ENCODE measurements at places on chromosomes 5 and 9.

- no peak for DNase-seq
Measured at GRCh38 chr5:95237324-95237723, 47.6 kb downstream of the MCTP1 start.

DNA sequence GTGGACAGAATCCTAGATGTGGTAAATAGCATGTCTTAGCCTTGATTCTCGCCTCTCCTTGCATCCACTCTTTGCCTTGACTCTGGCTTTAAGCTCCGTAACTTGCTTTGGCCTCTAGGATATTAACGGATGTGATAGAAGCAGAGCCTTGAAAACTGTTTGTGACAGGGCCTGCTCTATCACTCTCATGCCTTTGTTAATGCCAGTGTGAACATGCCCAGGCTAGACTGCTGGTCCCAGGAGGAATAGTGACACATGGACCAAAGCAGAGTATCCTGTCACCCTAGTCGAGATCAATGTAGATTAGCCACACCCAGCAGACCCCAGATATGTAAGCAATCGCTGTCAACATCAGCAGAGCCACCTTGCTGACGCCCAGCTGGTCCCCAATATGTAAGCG, 109.9 kb upstream of the C9orf72 start:
- DNase-seq = no peak

- DNase-seq = no peak
Measured at GRCh38 chr9:1014225-1014624, 35.9 kb upstream of the DMRT2 start.

DNA sequence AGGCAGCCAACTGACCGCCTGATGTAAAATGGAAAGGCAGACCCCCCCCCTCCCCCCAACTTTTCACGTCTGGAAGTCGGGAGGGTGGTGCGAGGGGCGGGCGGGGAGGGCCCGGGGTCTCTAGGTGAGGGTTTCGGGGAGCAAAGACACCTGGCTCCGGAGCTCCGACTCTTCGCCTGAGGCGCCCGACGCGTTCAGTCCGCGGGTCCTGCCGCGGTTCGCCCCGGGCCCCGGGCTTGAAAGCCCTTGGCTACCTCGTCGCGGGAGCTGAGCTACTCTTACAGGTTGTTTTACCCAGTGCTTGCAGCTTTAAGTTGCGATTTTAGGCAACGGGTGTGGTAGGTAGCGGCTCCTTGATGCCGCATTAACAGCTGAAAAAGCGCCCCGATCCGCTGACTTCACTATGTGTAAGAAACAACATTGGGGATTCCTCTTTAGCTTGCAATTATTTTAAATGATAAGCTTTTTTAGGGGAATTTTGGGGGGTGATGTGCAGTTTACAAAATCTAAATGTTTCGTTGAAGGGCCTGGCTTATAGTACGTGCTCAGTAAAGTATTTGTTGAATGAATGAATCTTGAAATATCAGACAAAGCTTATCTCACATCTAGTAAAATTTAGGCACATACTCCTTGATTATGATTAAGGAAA, 722 bp downstream of the CDC42SE2 start:
- no peak for DNase-seq

DNA sequence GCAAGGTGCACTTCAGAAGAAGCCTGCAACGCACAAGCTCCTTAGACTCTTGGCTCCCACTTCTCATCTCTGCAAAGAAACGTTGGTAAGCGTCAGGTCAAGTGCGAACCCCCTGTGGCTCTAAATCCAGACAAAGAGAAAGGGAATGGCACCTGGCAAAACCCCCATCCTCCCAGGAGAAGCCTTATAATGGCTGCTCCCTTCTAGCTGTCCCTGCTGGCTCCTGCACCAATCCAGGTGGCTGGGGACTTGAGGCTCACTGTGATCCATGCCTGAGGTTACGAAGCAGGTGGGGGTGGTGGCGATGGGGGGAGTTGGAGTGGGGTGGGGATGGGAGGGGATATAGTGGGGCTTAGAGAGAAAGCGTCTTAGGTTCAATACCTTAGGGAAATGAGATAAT, 272.8 kb downstream of the DENND1A start:
- DNase-seq = no peak

DNA sequence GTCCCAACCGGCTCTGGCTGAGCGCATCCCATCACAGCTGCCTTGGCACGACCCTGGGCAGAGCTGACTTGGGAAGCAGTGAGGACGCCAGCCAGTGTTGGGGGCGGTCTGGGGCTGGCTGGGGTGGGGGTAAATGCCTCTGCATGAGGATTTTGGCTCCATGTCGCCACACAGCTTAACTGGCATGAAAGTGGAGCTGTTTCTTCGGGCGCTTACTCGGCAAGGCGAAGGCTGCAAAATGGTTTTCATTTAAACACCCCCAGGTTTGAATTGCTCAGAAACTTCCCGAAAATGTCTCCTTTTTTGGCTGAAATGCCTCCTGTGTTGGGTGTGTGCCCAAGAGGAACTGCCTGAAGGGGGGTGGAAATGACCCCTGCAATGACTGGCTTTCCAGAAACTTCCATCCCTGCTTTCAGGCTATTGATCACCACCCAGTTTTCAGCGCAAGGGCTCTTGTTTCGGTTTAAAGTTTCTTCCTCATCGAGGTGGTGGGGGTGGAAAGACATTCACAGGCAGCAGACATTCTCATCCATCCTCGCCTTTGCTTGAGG, 38.3 kb downstream of the PTGES start:
- DNase-seq = no peak

- no peak for DNase-seq
Measured at GRCh38 chr9:113992276-113992951, 85.7 kb downstream of the AMBP start.

DNA sequence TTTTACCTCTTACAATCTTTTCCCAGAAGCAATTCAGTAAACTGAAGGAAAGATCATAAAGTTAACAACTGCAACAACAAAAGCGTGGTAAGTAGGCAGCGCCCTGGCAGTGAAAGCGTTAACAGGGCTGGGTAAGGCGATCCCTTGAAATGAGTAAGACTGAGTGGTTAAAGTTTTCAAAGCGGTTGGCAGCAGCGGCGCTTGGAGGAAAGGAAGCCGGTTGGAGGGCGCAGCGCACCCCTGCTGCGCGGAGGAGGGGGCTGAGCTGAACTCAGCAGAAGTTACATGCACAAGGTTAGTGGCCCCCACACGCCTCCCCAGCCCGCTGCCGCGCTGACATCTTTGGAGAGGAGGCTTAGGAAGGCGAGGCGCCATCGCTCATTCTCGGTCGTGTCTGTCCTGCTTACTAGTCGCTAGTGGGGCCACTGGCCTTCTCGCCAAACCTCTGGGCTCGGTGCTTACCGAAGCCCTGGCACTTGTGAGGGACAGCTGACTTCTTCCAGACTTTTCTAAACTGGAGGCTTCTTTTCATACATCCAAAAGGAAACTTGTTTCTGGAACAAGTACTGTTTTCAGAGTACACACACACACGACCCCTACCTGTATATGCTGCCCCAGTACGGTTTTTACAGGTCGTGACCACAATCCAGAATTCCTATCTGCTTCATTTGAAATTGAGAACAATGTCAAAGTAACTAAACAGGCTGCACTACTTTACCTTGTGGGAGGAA, at the start of gene SH3RF2:
SH3RF2 (plus strand) TSS at position 178 of the 731 bp plus-strand sequence. CDS start 1,351 bp downstream, outside the sequence.
- no peak for DNase-seq

- DNase-seq = no peak
Measured at GRCh38 chr5:155921621-155922020, 405.3 kb upstream of the SGCD start.

- DNase-seq = no peak
Measured at GRCh38 chr9:78297672-78297961, 692 bp downstream of the PSAT1 start.

DNA sequence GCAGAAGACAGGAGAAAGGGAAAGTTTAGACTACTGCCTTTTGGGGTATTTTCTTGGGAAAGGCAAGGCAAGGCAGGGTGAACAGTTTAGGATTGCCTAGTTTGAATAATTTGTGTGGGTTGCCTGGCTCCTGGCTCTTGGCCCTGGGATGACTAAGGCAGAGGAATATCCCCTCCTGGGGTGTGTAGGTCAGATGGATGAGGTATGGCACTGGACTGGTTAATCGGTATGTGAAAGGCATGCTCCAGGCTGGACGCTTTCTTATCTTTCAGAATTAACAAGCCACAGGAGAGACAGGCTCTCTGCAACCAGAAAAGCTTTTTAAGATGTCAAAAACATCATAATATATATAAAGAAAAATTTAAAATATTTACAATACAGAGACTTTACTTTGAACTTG, 58.6 kb downstream of the STARD4 start:
- DNase-seq = no peak

GRCh38 chr5:137281201-137281600, 217.9 kb downstream of the SPOCK1 start:
- DNase-seq = no peak
